ENCODE measurements at places on chromosomes 6 and 20. TPM values are rescaled to one million over a fixed set of nuclear protein-coding genes. Genes with fewer than 3 reads are reported as not detected.

- DNase-seq = no peak
Observed at GRCh38 chr6:111242452-111242851, 155.1 kb downstream of the SLC16A10 start.

- DNase-seq = no peak
Observed at GRCh38 chr20:7352165-7352564, 584.7 kb downstream of the BMP2 start.

GRCh38 chr6:167811040-167811439, 15.7 kb upstream of the AFDN start:
- no peak for DNase-seq

GRCh38 chr6:1789092-1789491, 179.4 kb downstream of the FOXC1 start:
- no peak for DNase-seq

The PPP1R14C gene
- 0.31 TPM for total RNA-seq

GRCh38 chr6:109315341-109316110, 66.7 kb downstream of the CD164 start:
- DNase-seq = no peak

All from omental fat pad (tissue), 4 donors.